ENCODE measurements at places on chromosomes 7 and 10. TPM values are rescaled to one million over a fixed set of nuclear protein-coding genes. Genes with fewer than 3 reads are reported as not detected.

Gene PLEKHS1
- total RNA-seq: not detected

Gene ABLIM1
- total RNA-seq: 17.1 TPM

Gene NUTM2A
- 0.46 TPM for total RNA-seq

Gene CLRN3
- total RNA-seq: not detected
